ENCODE measurements at places on chromosomes 4 and X.

DNA sequence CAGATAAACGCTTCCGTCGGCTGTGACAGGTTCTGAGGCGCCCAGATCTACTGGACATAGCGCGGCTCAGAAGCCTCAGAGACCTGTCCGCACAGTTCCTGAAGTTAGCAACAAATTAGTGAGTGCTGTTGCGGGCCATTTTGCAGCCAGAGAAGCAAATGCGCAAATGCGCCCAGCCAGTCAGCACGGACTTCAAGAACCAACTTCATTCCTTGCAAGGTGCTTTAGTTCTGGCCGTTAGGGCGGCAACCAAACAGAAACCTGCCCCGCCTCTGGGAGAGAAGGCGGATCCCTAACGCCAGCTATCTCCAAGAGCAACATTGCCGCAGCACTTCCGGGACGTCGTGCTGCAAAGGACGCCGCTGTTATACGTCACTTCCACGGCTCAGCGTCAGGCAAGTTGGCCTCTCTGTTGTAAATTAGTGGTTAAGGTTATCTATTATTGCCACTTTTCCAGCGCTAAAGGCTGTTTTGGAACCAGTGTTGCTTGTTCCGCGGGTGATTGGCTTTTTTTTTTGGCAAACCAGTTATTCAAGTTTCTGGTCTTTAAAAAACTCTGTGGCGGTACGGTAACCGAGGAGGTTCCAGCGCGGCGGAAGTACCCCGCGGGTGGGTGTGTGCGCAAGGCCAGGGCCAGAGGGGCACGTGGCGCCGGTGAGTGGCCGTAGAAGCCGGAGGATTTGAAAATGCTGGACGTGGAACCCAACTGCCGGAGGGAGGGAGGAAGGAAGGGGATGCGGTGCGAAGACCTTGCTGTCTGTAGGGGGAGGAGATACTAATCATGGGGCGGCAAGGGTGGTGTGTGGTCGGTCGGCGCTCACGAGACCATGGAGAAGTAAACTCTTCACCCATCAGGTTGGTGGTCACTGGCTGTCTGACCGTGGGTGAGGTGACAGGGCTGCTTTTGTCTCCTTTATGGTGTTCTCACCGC lies at the start of gene GAR1:
GAR1 (plus strand) TSS at position 612 of the 931 bp plus-strand sequence. CDS start 403 bp downstream, outside the sequence.
- peak; percentile 59 for DNase-seq

DNA sequence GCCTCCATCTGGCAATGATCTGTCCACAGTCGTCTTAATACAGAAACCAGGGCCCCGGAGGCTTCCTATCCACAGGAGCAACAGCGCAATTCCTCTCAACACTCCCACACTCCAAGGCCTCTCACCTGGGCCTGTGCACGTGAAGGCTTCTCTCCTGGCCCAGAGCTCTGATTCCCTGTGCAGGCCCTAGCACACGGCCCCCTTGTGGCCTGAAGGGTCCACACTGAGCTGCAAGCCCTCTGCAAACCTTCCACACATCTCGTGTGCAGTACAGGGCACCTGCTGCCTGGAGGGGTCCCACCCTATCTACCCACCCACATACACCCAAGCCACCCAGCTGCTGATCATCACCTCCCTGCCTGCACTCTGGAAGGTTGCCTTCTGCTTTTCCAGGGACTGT lies 150.1 kb upstream of the NUDT10 start:
- no peak for DNase-seq

DNA sequence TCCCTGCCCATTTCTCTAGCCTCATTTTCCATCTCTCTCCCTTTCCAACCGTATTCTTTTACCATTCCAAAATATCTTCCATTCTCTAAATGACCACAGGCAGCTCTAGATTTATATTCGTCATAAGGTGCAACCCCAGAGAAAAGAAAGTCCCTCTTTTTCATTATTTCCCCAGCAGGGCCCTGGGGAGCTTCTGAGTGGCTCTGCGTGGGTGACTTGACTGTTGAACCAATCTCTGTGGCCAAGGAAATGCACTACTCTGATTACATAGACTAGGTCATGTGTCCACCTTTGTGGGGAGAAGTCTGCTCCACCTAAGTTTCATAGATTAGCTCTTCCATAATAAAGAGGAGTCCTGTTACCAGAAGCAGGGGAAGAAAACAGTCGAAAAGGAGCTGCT lies 51.4 kb downstream of the ATOH1 start:
- no peak for DNase-seq

DNA sequence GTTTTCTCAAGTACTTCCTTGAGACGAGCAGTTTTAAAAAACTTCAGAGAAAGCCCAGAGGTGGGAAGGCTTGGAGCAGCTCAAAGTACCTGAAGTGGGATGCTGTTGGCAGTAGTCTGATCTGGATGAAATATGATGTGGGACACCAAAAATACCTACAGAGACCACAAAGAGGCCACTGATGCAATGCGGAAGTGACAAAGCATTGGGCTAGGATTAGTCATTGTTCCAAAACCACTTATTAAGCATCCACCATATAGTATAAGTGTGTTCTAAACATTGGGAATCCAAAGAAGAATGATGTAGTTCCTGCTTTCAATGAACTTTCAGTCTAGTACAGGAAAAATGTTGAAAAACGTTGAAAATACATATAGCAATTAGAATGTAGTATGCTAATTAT lies 386.1 kb upstream of the CNKSR2 start:
- DNase-seq = no peak

GRCh38 chr4:156495836-156496235 lies 475.8 kb downstream of the PDGFC start:
- DNase-seq = no peak

DNA sequence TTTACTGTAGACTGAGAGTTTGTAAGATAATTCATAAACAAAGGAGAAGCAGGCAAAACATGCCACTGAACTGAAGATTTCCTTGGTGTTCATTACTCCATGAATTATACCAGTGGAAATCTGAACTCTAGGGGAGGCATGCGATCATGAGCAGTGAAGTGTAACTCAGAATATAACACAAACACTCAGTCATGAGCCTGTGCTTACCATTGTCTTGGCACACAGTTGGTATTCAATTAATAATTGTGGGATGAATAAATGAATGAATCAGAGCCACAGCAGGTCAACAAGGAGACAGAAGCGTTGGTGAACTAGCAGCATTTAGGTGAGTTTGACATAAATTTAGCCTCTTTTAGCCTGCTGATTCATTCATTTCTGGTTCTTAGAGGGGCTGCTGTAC lies 263.5 kb upstream of the DKK2 start:
- no peak for DNase-seq

DNA sequence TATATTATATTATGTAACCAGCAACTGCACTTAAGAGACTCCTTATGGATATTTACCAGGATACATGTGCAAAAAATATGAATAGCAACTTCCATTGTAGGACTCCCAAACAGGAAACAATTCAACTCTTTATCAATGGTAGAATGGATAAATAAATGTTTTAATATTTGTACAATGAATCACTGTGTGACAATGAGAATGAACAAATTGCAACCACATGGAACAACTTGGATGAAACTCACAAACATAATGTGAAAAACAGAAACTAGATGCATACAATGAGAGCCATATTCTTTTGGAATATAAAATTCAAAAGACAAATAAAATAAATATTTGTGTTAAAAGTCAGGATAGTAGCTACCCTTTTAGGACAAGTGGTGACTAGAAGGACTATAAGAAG lies 1015.7 kb downstream of the TECRL start:
- no peak for DNase-seq

GRCh38 chr4:182494103-182494502 lies 250.9 kb downstream of the TENM3 start:
- DNase-seq = no peak

All from activated naive CD4-positive, alpha-beta T cell (primary cell).